ENCODE measurements at places on chromosomes 2 and 18. TPM values are rescaled to one million over a fixed set of nuclear protein-coding genes. Genes with fewer than 3 reads are reported as not detected.

GRCh38 chr2:65870826-65871225, 438.4 kb upstream of the SPRED2 start:
- no peak for DNase-seq

- DNase-seq, result peak; percentile 91
Observed at GRCh38 chr2:241882091-241882625, 12.6 kb downstream of the RTP5 start.

LHCGR gene
- total RNA-seq, result not detected

GRCh38 chr2:190123956-190124355, 61.4 kb upstream of the MSTN start:
- DNase-seq, result no peak

MRO gene
- 0.49 TPM for total RNA-seq

WDSUB1 gene
- 8.9 TPM for total RNA-seq

DNA sequence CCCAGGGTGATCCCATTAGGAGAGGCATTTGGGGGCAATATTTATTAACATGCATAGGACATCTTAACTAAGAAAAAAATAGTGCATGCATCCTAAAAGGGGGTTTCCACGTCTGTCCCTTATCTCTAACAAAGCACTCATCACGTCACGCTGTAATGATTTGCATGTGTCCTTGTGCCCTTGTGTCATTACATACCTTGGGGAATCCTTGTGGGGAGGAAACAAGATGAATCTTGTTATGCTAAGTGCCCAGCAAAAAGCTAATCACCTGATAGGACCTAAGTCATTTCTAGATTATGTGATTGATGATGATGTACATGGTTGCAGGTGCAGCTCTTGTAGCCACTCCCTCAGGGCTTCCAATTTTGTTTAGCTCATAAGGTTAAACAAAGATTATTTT, 250.9 kb downstream of the FBXO15 start:
- no peak for DNase-seq

DNA sequence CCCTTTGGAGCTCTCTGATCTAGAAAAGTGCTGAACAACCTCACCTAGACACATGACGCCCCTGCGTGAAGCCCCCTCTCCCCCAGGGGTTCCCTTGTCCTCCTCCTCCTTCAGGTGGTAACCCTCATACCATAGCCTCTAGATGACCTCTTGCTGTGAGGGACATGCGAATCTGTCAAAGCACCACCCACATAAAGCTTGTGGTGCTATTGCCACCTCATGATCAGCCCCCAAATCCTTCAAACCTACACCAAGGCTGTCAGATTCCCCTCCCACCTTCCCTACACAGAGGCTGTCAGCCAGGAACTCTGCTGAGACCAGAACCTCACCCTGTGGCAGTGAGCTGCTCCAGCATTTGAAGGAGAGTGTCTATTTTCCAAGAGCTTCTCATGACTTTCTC, 43.1 kb upstream of the TEX51 start:
- DNase-seq, result no peak

GRCh38 chr2:124875627-124876244, 850.6 kb downstream of the CNTNAP5 start:
- no peak for DNase-seq

DNA sequence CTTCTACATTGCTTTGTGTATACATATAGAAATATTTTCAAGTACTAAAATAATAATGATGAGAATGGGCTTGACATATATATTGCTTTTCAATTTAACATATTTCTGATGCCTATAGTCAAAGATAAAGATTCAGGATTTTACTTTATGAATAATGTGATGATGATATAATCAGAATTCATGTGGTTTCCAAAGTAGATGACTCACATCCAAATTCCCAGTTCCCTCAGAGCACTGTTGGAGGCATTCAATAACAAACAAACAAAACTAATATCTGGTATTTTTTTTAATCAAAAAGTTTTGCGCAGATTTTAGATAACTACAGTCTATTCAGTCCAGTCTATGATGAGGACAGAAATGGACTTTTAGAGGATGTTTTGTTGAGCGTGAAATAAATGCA, 2094.5 kb upstream of the CELF4 start:
- no peak for DNase-seq

GRCh38 chr2:189751080-189751658, 11.4 kb downstream of the OSGEPL1 start:
- DNase-seq, result no peak

- no peak for DNase-seq
Observed at GRCh38 chr2:80363791-80364349, 59.3 kb upstream of the LRRTM1 start.

- DNase-seq, result no peak
Observed at GRCh38 chr2:235521844-235522243, 28.0 kb downstream of the AGAP1 start.

DNA sequence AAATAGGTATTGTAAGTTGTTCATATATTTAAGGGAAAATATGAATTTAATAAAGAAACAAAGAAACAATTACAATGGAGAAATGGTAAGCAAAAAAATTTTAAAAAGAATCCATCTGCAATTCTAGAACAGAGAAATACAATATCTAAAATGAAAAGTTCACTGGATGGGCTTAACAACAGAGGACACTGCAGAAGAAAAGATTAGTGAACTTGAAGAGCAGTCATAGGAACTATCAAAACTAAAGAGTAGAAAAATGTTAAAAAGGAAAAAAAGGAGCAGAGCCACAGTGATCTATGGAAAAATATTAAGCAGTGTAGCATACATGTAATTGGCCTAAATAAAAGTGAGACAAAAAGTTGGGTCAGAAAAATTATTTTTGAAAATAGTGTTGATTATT, 83.5 kb downstream of the ALK start:
- no peak for DNase-seq

All from sigmoid colon (tissue), 7 donors.